ENCODE measurements at places on chromosomes 6 and 20. TPM values are rescaled to one million over a fixed set of nuclear protein-coding genes. Genes with fewer than 3 reads are reported as not detected.

ADTRP gene
- polyA plus RNA-seq: 3.0 TPM

- no peak for DNase-seq
These were observed 82.4 kb downstream of the ZNF292 start for GRCh38 chr6:87237804-87238203.

MEI4 gene
- not detected for polyA plus RNA-seq

MYL9 gene
- polyA plus RNA-seq: 14.6 TPM

GRCh38 chr6:104537872-104538271 is 321.8 kb downstream of the HACE1 start:
- DNase-seq: no peak

DNA sequence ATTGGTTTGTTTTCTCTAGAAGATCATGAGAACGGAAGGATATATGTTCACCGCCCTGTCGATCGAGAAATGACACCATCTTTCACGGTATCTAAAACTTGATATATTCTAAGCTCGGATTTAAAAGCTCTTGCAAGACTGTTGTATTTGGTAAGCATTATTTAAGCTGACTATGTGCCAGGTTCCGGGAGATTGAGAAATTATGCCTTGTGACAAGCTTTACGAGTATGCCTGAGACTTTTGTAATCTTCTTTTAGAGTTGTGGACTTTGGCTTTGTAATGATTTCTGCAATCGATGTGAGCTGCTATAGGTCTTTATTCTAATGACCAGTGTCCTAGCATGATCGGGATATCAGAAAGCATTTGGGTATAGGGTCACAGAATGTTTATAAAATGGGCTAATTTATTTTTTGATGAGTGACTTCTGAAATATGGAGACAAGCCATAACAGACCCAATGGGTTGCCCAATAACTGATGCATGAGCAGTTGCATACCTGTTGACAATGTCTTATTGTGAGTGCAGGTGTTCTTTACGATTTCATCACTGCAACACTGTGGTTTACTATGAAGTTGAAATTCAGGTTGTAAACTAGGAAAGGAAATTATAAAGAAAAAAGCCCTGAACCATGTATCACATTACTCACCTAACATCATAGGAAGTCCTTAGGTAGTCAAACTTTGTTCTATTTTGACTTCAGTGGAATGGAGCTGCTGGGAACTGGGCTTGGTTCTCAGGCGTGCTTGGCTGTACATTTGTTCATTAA is 14.0 kb downstream of the CDH26 start:
- DNase-seq: peak; percentile 99

Data from foreskin keratinocyte (primary cell).